Stimulated activated naive CD8-positive, alpha-beta T cell treated with anti-CD3 and anti-CD28 coated beads, Interleukin-15, amount 100 ng/mL, for 72 hours (primary cell): ENCODE measurements at places on chromosomes 5 and 9.

- no peak for DNase-seq
These were observed 72.0 kb upstream of the IL12B start for GRCh38 chr5:159402311-159402710.

- no peak for DNase-seq
These were observed 82.8 kb downstream of the CRB2 start for GRCh38 chr9:123438821-123439220.

GRCh38 chr5:1722877-1723276 is 76.8 kb downstream of the MRPL36 start:
- no peak for DNase-seq

- DNase-seq, result no peak
These were observed 8.0 kb downstream of the SH3RF2 start for GRCh38 chr5:145944328-145944727.

DNA sequence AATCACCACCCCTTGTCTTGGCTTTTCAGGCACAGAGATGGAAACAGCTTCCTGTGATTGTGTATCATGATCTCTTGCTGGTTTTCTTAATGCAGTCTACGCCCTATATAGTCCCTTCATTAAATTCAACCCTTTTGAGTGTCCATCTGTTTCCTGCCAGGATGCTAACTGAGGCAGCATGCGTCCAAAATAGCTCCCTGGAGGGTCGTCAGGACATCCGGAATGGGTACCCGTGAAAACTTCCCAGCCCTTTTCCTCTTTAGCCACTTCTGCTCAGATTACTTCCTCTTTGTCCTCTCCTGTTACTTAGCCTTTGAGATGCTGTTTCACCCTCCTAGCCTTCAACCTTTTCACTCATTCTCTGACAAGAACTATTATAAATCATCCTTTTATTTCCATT is 79.8 kb upstream of the KLF9 start:
- no peak for DNase-seq

- DNase-seq, result no peak
These were observed 321.2 kb upstream of the CCNH start for GRCh38 chr5:87733897-87734296.

- DNase-seq, result no peak
These were observed 186.7 kb downstream of the KIAA0825 start for GRCh38 chr5:94431696-94432095.

DNA sequence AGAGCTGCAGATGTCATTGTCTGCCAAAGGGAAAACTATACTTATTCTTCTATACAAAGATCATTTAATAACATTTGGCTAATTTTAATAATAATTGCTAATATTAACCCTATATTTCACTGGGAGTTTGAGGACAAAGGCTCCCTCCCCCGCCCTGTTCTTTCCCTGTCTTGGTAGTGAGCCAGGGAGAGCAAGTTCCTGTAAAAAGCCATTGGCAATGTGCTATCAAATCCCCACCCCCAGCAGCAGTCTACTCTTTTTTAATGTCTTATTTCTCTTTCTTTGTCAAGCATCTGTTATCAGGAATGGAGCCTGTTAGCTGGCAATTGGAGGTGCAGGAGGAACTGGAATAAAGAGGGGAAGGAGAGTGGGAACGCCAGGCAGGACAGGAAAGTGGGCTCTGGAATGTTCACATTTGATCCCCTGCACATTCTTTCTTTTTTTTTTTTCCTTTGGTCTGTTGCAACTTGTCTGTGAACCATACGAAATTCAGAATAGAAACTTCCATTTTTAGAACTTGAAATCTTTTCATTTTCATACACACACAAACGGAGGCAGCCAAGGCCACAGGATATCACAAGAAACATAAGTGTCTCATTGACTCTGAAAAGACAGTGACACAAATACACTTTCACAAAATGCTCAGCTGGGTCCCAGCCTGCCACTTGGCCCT is 664.8 kb upstream of the ZNF608 start:
- no peak for DNase-seq

DNA sequence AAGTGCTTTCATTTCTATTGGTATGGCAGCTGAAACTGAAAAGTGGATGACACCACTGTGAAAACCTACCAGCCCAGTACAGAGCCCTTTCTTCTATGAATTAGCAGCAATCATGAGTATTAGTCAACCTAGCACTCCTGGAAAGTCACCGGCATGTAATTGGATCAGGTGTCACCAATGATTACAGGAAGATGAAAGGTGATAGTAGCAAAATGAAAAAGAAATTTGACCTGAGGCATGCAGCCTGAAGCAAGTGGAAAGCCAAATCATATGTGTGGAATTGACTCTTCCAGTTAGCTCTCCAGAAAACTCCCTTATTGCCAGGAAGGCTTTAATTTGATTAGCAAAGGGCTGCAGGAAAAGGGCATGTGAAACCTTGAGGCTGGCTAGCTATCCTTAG is 81.2 kb upstream of the NAA35 start:
- no peak for DNase-seq

- no peak for DNase-seq
These were observed 146.1 kb upstream of the HMHB1 start for GRCh38 chr5:143665866-143666265.

DNA sequence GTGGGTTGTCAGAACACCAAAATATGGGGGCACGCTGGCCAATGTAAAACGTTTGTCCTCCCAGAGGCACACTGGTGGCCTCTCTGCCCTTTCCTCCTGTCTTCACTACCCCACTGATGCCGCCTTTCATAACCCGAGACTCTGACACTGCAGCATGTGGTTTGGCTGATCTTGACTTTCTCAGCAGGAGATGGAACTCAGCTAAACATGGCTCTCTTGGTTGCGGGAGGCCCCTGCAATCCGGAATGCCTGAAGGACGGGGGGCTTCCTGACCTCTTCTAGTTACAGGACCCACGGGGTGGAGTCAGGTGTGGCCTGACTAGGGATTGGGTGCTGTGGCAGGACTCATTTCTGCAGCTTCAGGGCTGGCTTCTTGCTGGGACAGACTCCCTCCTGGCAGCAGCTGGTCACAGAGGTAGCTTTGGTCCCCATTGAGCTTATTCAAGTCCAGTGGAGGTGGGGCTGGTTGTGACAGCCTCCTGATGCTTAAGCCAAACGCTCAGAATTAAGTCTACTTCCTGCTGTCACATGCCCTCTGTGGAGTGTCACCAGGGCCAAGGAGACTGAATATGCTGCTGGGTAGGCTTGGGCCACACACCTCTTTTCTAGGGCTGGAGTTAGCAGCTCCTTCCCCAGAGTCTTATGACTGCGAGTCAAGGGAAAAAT is 44.2 kb downstream of the NXNL2 start:
- no peak for DNase-seq

GRCh38 chr5:2256691-2257280 is 374.1 kb upstream of the IRX4 start:
- DNase-seq, result no peak

DNA sequence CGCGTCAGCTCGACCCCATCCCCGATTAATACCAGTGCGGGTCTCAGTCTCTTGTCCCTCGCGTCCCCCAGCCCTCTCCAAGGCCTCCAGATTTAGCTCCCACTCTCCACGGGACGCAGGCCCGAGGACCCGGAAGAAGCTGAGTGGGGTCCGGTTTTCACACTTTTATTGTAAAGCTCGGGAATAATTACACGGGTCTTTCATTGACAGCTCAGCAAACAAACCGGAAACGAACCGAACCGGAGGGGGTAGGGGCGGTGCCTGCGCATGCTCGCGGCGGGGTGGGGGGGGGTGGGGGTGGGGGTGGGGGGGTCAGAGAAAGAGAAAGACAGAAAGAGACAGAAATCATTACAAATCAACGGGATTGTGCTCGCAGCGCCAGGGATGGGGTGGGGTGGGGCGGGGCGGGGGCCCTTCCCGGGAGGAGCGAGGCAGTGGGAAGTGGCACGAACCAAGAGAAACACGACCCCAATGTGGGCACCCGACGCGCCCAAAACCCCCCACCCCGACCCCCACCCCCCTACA is 27.9 kb downstream of the PCDH1 start:
- no peak for DNase-seq

DNA sequence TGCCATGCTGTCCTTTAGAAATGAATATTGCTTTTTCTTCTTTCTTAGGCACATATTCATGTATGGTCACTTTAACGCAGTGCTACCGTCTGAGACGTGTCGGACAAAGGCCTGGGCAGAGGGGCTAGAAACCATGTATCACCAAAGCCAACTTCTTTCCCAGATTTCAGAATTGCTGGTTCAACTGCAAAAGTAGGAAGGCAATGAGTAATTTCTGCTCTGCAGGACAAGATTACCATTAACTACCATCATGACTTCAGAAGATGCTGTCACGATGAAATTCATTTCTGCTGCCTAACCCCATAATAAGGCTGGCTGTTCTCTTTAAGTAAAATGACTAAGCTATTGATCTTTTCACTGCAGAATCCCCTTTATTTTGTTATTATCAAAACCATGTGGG is 306.7 kb downstream of the PDE4D start:
- no peak for DNase-seq
